ENCODE measurements at places on chromosomes 5 and 9.

DNA sequence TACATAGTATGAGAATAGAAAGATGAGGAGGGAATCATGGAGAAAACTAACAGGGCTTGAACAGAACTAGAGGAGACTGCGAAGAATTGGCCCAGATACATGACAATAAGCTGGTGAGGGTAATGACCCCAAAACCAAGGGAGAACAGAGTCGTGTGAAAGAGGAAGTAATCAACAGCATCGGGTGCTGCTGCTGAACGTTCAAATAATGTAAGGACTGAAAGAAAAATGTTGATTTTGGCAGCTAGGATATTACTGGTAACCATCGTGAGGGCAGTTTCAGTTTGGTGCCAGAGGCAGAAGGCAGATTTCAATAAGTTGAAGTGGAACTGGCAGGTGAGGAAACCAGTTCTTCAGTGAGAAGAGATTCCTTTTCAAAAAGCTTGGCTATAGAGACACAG lies 66.8 kb upstream of the SMC2 start:
- no peak for DNase-seq

- DNase-seq: no peak
Measured at GRCh38 chr9:90702441-90702955, 59.9 kb upstream of the DIRAS2 start.

GRCh38 chr9:114947058-114947457 lies 16.7 kb upstream of the TNFSF8 start:
- DNase-seq: no peak

DNA sequence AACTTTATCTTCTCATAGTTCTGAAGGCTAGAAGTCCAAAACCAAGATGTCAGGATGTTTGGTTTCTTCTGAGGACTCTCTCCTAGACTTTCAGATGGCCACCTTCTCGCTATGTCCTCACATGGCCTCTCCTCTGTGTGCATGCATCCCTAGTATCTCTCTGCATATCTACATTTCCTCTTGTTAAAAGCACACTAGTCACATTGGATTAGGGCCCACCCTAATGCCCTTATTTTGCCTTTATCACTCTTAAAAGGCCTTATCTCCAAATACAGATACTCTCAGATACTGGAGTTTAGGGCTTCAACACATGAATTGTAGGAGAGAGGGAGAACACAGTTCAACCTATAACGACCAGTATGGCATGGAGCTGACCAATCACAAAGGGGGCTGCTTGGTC lies 151.7 kb downstream of the PRELID2 start:
- DNase-seq: no peak

- DNase-seq: no peak
Measured at GRCh38 chr5:15763754-15764153, 263.8 kb downstream of the FBXL7 start.

GRCh38 chr5:109511980-109512734 lies 102.4 kb upstream of the PJA2 start:
- no peak for DNase-seq

DNA sequence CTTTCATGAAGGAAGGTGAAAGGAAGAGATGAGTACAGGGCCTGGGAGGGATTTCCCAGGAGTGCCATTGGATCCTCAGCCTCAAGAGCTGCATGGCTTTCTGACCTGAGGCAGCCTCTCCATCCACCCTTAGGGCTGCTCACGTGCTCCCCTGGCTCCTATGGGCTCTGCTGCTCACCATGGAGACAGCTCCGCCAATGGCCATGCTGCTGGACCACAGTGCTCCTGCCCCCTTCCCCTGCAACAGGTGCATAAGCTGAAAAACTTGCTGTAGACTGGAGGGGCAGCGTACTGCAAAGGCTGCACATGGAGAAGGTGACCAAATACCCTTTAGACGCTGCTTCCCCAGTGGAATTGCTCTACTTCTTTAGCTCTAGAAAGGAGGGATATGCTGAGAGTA lies 112.7 kb upstream of the PANK3 start:
- no peak for DNase-seq

DNA sequence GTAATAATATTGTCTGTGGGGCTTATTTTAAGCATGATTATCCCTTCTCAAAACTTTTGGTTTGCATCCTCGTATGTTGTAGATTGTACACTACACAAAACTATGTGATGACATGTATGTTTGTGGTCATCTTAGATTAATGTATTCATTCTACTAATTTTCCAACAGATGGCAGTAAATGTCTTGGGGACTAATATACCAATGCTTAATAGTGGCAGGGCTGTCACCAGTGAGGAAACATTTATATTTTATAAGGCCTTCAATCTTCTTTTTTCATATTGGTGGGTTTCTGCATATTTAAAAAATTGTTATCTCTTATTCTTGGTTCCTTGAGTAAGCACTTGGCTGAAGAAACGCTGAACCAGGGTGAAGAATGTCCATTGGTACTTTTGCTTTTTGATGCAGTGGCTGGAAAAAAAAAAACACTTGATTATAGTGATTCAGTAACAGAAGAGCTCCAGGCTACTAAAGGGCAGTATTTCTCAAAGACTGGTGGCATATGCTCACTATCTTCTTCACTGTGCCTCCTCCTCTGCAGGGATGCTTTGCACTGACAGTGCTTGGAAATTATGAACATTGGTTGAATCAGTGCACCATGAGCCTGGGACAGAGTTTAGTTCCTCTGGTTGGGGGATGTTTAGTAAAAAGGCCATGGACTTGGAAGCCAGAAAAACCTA lies 530.3 kb downstream of the RASEF start:
- DNase-seq: no peak

GRCh38 chr9:17453751-17454150 lies 125.1 kb upstream of the SH3GL2 start:
- no peak for DNase-seq

- no peak for DNase-seq
Measured at GRCh38 chr9:76576344-76576743, 117.4 kb downstream of the GCNT1 start.

- peak; percentile 2 for DNase-seq
Measured at GRCh38 chr9:136648751-136649150, 14.0 kb upstream of the EGFL7 start.

DNA sequence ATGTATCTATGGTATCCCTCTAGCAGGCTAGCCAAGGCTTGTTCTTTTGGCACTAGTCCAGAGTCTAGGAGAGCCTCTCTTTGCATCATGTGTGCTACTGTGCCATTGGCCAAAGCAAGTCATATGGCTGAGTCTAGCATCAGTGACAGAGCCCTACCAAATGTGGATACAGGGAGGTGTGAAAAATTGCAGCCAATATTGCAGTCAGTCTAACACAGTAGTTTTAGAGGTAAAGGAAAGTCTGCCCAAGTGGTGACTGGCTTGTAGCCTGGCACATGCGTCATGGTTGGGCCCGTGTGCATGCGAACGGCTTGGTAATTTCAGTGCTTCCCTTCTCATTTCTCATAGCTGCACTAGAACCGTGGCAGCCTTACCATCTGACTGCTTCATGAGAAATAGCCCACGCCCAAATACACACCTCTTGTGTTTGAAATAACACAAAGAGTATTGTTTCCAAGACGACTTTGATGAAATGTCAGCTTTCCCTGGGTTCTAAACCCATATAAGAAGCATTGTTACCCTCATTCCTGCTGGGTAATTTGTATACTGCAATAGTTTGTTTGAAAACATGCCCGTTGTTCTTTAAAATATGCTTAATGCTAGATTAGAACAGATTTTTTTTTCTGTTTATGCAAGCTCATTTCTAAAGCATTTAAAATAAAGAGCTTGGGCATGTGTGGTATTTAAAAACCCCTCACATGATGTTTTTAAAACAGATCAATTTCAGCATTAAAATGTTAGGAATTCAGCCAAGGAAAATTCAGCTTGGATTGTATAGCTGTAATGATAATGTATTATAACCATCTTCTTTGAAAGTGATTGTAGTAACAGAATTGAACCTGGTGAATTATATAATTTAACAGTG lies 113.2 kb downstream of the TLE4 start:
- no peak for DNase-seq

DNA sequence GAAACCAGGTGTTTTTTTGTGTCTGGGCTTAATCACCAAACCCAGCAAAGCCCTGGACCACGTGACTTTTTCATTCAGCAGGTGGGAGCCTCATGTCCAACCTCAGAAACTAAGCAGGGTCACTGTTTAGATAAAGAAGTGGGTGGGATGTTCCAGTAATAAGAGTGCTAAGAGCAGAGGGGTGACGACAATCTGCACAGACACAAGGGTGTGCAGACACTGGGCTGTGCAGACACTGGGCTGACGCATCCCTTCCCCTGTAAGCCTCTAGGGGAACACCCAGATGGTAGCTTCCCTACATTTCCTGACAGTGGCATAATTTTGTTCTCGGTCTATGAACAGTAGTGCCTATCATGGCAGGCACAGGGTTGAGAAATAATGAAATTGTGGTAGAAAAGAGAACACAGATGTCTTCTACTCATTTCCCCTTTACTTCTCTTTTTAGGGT lies 85.1 kb downstream of the SAXO1 start:
- DNase-seq: no peak

- no peak for DNase-seq
Measured at GRCh38 chr5:88776692-88777091, 106.3 kb downstream of the MEF2C start.

- DNase-seq: no peak
Measured at GRCh38 chr5:5523066-5523505, 100.6 kb downstream of the ICE1 start.

GRCh38 chr5:3321119-3321760 lies 274.4 kb upstream of the IRX1 start:
- DNase-seq: no peak

DNA sequence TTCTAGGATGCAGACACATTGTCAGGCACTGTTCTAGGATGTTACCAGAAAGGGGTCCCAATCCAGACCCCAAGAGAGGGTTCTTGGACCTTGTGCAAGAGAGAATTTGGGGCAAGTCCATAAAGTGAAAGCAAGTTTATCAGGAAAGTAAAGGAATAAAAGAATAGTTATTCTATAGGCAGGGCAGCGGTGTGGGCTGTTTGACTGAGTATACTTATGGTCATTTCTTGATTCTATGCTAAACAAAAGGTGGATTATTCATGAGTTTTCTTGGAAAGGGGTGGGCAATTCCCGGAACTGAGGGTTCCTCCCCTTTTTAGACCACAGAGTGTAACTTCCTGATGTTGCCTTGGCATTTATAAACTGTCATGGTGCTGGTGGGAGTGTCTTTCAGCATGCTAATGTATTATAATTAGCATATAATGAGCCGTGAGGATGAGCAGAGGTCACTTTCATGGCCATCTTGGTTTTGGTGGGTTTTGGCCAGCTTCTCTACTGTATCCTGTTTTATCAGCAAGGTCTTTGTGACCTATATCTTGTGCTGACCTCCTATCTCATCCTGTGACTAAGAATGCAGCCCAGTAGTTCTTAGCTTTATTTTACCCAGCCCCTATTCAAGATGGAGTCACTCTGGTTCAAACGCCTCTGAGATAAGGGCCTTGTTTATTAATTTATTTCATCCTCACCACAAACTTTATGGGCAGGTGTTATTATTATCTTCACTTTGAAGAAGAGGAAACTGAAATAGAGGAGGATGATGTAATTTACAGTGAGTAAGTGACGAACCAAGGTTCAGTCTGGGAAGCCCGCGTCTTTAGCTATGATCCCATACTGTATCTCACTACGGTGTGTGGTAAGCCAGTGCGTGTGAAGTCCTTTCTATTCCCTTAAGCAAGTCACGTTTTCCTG lies 186.0 kb upstream of the KLF4 start:
- no peak for DNase-seq

GRCh38 chr9:37468620-37469019 lies 3.4 kb upstream of the ZBTB5 start:
- no peak for DNase-seq

- no peak for DNase-seq
Measured at GRCh38 chr5:92519811-92520632, 1061.0 kb downstream of the NR2F1-AS1 start.

GRCh38 chr5:121090822-121091221 lies 626.7 kb downstream of the PRR16 start:
- no peak for DNase-seq

DNA sequence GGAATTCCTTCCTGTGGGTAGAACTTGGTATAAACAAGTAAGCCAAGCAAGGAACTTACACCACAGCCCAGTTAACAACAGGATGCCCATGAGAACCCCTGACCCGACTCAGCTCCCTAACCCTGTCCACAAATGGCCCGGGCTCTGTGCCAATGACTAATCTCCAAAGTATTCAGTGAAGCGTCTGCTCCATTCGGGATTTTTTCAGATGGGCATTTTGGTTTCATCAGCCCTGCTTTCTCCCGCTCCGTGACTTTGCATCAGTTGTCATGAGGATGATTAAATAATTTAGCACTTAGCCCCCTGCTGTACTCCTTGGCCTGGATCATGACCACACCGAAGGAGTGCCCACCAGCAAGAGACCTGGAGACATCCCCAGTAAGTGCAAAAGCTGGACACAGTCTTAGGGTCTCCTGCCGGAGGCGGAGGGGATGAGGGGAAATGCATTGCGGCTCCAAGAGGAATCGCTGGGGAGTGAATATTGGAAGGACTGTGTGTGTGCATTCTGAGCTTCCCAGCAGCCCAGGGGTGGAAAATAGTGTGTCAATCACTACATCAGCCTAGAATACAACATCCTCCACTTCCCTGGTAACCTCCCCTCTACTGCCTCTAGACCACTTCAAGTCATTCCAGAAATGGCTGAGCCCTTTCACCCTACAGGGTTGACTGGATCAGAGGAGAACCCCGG lies 41.4 kb upstream of the DNAH5 start:
- no peak for DNase-seq

DNA sequence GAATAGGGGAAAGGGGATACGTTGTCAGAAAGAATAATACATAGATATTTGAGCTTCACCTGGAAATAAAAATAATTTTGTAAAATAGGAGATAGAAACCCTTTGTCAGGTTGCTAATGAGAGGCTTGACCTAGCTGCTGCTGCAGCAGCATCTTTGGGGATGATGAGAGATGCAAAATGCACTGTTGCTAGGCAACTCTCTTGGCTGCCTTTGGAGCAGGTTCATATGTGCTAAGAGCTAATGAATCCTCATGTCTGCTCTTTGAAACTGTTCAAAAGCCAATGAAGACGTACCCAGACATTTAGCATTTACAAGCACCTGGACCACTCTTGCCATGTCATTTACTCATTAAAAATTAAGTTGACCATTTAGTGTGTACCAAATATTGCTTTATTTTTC lies 121.7 kb downstream of the FOCAD start:
- DNase-seq: no peak

- no peak for DNase-seq
Measured at GRCh38 chr9:123375469-123376132, 19.6 kb downstream of the CRB2 start.

DNA sequence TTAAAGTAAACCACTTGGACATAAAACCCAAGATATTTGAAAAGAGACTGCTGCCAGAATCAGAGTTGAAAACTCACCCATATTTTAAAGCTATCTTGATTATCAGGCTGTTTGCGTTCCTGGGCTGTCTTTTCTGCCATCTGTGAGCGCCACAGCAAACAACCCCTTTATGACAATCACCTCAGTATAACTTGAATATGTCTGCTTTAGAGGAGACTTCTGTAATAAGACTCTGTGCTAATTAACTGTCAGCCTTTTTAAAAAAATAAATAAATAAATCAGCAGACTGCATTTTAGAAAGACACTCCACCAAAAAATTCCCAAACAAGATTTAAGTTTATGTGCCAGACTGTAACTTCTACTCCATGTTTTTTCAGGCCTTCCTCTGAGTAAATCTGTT lies 375.7 kb upstream of the CCNH start:
- DNase-seq: no peak

GRCh38 chr5:523441-524222 lies 617 bp downstream of the SLC9A3 start:
- DNase-seq: no peak
